H1 (cell line): ENCODE measurements at places on chromosomes 6 and 20.

DNA sequence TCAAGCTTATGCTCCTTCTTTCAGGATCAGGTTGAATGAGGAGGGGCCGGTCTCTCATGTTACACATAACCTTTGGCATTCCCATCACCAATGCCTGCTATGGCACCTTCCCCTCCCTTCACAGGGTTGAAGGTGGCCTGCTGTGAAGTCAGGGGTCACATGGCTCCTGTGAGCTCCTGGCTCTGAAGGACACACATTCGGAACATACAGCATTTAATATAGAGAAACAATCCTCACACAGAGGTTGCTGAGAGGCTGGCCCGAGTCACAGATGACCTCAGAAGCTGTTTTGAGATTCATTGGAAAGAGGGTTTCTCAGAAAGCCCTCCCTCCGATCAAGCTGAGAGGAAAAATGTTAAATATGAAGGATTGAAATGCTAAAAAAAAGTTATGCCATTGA lies 82.1 kb downstream of the PSMG4 start:
- DNase-seq: no peak
- peaks cover 44% of the 10 kb centered on the region for H3K4me1 ChIP-seq
- no peak overlapping the region for H3K27ac ChIP-seq
- no peaks in the 10 kb centered on the region for H3K27me3 ChIP-seq
- no peak overlapping the region for H3K4me3 ChIP-seq

- no peak for DNase-seq
- H3K27ac ChIP-seq: no peak overlapping the region
- no peaks in the 10 kb centered on the region for H3K27me3 ChIP-seq
- no peaks in the 10 kb centered on the region for H3K4me1 ChIP-seq
- H3K4me3 ChIP-seq: no peak overlapping the region
Measured at GRCh38 chr6:64789476-64789875, 917.5 kb downstream of the EYS start.

GRCh38 chr20:47315339-47316056 lies 41.0 kb downstream of the ZMYND8 start:
- H3K4me3 ChIP-seq: no peak overlapping the region; the same call in 1 of the 2 replicates
- H3K27ac ChIP-seq: peak overlapping the region; percentile 80
- H3K36me3 ChIP-seq: peaks cover 2% of the 10 kb centered on the region
- no peaks in the 10 kb centered on the region for H3K27me3 ChIP-seq

- H3K4me1 ChIP-seq: no peaks in the 10 kb centered on the region
- DNase-seq: no peak
- H3K36me3 ChIP-seq: no peaks in the 10 kb centered on the region
- H3K27ac ChIP-seq: no peak overlapping the region
- H3K4me3 ChIP-seq: no peak overlapping the region
Measured at GRCh38 chr6:56690519-56691285, 48.0 kb upstream of the DST start.

DNA sequence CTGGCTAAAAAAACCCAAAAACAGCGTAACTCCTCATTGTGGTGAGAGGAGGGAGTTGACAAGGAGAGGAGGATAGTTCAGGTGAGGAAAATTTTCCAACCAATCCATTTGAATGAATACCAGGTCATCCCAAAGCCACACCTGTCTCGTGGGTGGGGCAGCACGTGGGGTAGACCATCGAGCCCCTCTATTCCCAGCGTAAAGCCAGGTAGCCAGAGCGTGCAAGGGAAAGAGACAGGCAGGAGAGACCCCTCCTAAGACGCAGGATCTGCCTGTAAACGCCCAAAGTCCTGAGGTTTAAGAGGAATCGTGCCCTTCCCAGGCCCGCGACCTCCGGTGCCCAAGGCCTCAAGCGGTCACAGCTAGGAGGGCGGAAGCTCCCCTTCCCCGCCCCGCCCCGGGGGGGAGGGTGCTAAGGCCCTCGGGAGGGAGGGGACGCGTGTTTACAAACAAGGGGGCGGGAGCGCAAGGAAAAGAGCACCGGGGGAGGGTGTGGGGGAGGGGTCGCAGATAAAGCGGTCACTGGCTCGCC lies 712 bp downstream of the RXRB start:
- H3K27me3 ChIP-seq: no peaks in the 10 kb centered on the region
- no peak for DNase-seq
- H3K27ac ChIP-seq: peak overlapping the region; percentile 93; the same call in 1 of the 2 replicates
- peaks cover 9% of the 10 kb centered on the region for H3K4me1 ChIP-seq

GRCh38 chr6:161487217-161487531 lies 213.3 kb upstream of the AGPAT4 start:
- H3K36me3 ChIP-seq: no peaks in the 10 kb centered on the region
- H3K4me1 ChIP-seq: no peaks in the 10 kb centered on the region
- no peak overlapping the region for H3K27ac ChIP-seq
- H3K4me3 ChIP-seq: no peak overlapping the region

DNA sequence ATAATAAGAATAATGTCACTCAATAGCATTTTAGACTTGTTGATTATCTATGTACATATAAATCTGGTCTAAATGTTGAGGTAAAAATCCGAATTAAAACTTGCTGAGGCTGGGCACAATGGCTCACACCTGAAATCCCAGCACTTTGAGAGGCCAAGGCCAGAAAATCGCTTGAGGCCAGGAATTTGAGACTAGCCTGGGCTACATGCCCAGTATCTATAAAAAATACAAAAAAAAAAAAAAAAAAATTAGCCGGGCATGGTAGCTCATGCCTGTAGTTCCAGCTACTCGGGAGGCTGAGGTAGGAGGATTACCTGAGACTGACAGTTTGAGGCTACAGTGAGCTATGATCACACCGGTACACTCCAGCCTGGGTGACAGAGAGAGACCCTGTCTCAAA lies 34.2 kb upstream of the SUPT3H start:
- DNase-seq: no peak
- H3K27ac ChIP-seq: no peak overlapping the region
- no peaks in the 10 kb centered on the region for H3K36me3 ChIP-seq
- H3K4me3 ChIP-seq: no peak overlapping the region
- no peaks in the 10 kb centered on the region; the same call in 1 of the 2 replicates for H3K4me1 ChIP-seq

GRCh38 chr20:3105256-3106137 lies 21.0 kb upstream of the AVP start:
- DNase-seq: no peak
- no peak overlapping the region; the same call in 1 of the 2 replicates for H3K4me3 ChIP-seq
- no peaks in the 10 kb centered on the region for H3K4me1 ChIP-seq
- H3K27me3 ChIP-seq: no peaks in the 10 kb centered on the region

- H3K36me3 ChIP-seq: no peaks in the 10 kb centered on the region
- no peaks in the 10 kb centered on the region for H3K4me1 ChIP-seq
- H3K4me3 ChIP-seq: no peak overlapping the region
- DNase-seq: no peak
- H3K27ac ChIP-seq: no peak overlapping the region
Measured at GRCh38 chr6:130961148-130961547, 101.9 kb downstream of the EPB41L2 start.

DNA sequence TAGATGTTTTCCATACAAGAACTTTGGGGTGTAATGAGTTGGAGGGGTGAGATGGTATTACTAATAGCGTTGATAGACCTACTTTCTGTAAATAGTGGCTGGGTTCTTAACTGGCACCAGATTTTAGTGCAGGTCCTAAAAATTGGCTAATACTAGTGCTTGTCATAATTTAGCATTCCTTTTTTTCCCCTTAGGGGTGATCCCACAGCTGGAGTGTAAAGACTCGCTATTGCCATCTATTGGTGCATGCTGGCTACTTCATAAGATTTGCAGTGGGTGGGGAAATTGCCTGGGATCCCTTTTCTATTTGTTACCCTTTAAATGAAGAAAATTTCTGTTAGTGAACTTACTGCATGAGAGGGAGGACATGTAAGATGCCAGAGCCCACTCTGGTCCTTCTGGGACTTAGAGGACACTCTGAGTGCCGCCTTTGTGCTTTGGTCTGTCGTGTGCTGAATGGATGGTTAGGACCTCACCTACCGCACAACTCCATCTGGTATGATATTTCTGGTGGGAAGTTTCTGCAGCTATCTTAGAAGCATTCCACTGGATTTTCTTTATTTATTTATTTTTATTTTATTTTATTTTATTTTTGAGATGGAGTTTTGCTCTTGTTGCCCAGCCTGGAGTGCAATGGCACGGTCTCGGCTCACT lies 195.5 kb downstream of the JARID2 start:
- H3K36me3 ChIP-seq: no peaks in the 10 kb centered on the region
- DNase-seq: no peak
- peaks cover 8% of the 10 kb centered on the region for H3K4me1 ChIP-seq
- H3K27ac ChIP-seq: no peak overlapping the region

DNA sequence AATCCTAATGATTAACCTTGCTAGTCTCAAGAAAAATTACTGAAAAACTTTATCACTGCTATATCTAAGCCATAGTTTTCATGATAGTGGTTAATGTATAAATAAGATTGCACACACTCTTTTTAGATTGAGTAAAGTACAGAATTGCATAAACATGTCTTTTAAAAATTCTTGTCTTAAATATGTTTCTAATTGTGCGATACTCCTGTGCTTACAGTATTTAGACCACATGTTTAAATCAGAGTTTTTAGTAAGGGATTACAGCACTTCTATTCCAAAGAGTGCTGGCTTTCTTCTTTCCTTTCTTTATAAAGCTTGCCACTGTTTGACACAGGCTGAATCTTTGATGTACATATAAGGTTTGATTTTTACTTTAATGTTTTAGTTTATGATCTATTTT lies 36.8 kb upstream of the RGS17 start:
- H3K4me3 ChIP-seq: no peak overlapping the region
- no peak for DNase-seq
- no peaks in the 10 kb centered on the region for H3K4me1 ChIP-seq
- no peak overlapping the region for H3K27ac ChIP-seq
- no peaks in the 10 kb centered on the region for H3K36me3 ChIP-seq
- H3K27me3 ChIP-seq: no peaks in the 10 kb centered on the region

GRCh38 chr6:7732228-7732627 lies 6.3 kb downstream of the BMP6 start:
- peaks cover 10% of the 10 kb centered on the region for H3K4me1 ChIP-seq
- H3K27me3 ChIP-seq: peaks cover 28% of the 10 kb centered on the region
- H3K36me3 ChIP-seq: no peaks in the 10 kb centered on the region
- H3K27ac ChIP-seq: no peak overlapping the region
- no peak for DNase-seq

DNA sequence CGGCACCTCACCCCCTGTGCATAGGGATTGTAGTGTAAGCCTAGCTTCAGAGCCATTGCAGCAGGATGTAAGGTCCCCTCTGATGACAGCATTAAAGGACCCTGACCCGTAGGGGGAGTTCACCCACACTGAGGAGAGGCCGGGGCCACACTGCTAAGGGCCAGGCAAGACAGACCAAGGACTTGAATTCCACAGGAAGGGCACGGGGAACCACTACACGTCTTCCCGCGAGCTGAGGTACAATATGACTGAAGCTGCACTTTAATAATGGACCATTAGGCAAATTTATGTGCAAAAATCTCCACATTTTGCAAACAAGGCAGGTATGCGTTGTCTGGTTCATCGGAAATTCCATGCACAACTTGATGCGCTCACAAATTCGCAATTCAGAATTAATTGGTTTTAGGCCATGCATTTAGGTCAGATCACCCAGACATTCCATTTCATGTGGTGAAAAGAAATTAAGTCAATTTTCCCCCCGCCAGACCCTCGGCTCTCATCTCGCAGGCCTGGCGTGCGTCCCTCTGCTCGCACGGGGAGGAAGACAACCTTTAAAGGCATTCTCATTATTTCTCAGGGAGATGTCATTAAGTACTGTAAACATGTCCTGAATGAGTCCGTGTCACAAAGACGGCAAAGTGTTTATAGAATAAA lies 111.8 kb downstream of the FOXA2 start:
- H3K4me1 ChIP-seq: no peaks in the 10 kb centered on the region
- DNase-seq: no peak
- H3K4me3 ChIP-seq: no peak overlapping the region
- no peak overlapping the region for H3K27ac ChIP-seq
- H3K27me3 ChIP-seq: no peaks in the 10 kb centered on the region
- H3K36me3 ChIP-seq: no peaks in the 10 kb centered on the region

DNA sequence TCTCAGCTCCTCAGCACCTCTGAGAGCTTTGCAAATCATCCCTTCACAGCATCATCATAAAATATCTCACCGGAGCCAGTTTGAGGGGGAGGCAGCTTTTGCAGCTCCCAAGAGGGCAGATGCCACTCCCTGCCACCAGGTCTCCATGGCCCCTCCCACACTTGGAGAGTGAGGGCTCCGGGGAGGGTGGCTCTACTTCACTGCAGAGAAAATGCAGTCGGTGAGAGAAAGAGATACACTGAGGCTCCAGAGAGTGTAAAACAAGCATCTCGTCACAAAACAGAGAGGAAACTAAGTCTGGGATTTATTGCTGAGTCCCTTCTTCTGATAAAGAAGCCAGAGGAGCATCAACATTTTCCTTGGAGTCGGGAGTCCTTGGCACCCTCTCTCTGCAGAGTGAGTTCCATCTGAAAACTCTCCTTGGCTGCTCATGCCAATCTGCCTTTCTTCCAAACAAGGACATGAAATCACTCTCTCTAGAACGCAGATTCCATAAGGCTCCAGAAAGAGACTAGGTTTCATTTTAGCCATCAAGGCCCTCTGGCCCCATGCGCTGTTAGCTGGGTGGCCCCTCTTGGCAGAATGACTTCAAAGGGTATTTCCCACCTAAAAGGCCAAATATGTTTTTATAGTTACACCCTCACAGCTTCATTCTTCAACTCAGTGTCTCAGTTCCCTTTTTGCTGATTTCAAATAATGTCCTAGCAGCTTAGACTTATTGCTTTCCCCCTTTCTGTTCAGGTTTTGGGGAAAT lies 70.6 kb upstream of the F13A1 start:
- DNase-seq: no peak
- no peak overlapping the region for H3K4me3 ChIP-seq
- H3K27me3 ChIP-seq: no peaks in the 10 kb centered on the region
- no peak overlapping the region for H3K27ac ChIP-seq
- no peaks in the 10 kb centered on the region for H3K4me1 ChIP-seq
- no peaks in the 10 kb centered on the region for H3K36me3 ChIP-seq
